Stimulated activated CD8-positive, alpha-beta memory T cell treated with anti-CD3 and anti-CD28 coated beads, Interleukin-12 subunit alpha, Interleukin-12 subunit beta, amount 100 ng/mL, for 4 hours (primary cell): ENCODE measurements at places on chromosomes 2 and 18.

- DNase-seq, result no peak
Measured at GRCh38 chr2:166091439-166091838, 36.4 kb downstream of the SCN1A start.

- no peak for DNase-seq
Measured at GRCh38 chr18:3119401-3120341, 100.1 kb downstream of the MYOM1 start.

DNA sequence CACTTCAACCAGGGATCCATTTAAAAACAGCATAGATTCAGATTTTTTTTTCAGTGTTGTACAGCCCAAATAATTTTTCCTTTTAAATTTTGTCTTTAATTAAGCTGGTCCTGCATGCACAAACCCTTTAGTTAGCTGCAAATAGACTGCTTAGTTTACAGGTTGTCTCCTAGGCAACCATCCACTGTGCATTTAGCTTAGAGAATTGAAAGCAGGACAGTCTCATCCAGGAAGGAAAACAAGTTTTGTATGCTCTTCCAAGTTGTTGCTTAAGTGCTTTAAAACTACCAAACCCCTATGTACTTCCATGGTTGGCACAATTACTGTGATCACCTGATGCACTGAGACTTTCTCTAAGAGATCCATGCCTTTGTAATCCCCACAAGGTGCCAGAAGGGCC is at the start of gene MAP3K19:
Gene MAP3K19 (minus strand): TSS at position 148 of the 400 bp plus-strand sequence. CDS start 22,800 bp downstream, outside the sequence.
- DNase-seq, result no peak

DNA sequence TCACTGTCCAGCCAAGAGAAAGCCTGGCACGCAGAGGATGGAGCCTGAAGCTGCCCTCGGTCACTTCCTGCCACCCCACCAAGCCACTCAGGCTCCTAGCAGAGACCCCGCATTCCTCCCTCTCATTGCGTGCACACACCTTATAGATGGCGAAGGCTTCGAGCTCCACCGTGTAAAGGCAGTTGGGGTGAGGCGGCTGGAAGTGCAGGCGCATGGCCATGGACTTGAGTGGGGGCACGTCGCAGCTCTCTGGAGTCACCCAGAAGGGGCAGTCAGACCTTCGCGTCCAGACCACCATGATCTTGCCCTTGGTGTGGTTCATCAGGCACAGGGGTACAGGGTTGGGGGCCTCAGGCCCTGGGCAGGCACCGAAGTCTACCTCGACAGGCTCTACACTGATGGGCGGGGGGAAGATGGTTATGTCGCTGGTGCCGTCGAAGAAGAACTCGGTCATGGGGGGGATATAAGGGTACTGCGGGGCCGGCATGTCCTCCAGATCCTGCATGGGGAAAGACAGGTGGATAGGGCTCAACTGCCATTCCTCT is 13.7 kb downstream of the CFAP65 start:
- DNase-seq, result no peak

GRCh38 chr2:158460632-158461297 is 4.0 kb downstream of the PKP4 start:
- DNase-seq, result no peak

- no peak for DNase-seq
Measured at GRCh38 chr2:238449909-238450417, 23.2 kb downstream of the ASB1 start.
